ENCODE measurements at places on chromosomes 16 and 17. TPM values are rescaled to one million over a fixed set of nuclear protein-coding genes. Genes with fewer than 3 reads are reported as not detected.

Gene HSD17B2
- not detected for polyA plus RNA-seq

Gene CLDN9
- 0.06 TPM for polyA plus RNA-seq

Gene HBA2
- 5,765 TPM for polyA plus RNA-seq

Gene STAT5A
- 22.7 TPM for polyA plus RNA-seq

Gene SYNGR3
- 3.0 TPM for polyA plus RNA-seq

Gene HEATR9
- polyA plus RNA-seq = 0.32 TPM

Gene CDR2L
- polyA plus RNA-seq = 0.48 TPM

Gene FOXF1
- 0.33 TPM for polyA plus RNA-seq

Gene KRT16
- polyA plus RNA-seq = 0.19 TPM
